ENCODE measurements at places on chromosomes 4 and X. TPM values are rescaled to one million over a fixed set of nuclear protein-coding genes. Genes with fewer than 3 reads are reported as not detected.

GAGE1 gene
- total RNA-seq = not detected

TEX11 gene
- not detected for total RNA-seq

SPATA4 gene
- total RNA-seq = 0.28 TPM

ENPEP gene
- total RNA-seq = 0.28 TPM

APLN gene
- total RNA-seq = under 0.01 TPM

DNA sequence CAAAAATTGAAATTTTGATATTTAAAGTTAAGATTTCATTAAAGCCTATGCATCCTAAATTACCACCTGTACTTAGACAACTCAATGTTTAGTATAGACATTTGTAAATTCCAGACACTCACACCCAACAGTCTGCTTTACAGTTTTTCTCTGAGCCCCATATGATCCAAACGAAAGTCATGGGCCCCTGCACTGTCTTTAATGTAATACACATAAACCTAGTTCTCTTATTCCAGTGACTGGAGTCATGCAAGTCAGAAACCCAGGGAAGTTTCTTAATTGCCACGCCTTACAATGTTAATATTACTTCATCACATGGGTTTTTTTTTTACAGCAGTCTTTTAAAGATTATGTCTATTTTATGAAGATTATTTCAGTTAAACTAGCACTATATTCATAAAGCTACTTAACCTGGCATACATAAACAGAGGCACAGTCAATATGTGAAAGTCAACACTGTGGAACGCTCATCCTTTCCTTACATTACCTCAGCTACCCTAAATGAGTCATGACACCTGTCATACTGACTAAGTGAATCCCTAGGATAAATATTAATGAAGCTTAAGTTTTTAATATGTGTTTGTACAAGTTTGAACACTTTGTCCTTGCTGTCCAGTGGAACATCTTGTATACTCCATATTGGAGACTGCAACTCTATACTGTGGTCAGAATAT, 67.7 kb upstream of the H2AZ1 start:
- no peaks in the 10 kb centered on the region for H3K36me3 ChIP-seq
- H3K4me1 ChIP-seq = peaks cover 9% of the 10 kb centered on the region
- no peak overlapping the region for H3K4me3 ChIP-seq
- no peaks in the 10 kb centered on the region for H3K27me3 ChIP-seq
- peak; percentile 21 for DNase-seq

- no peaks in the 10 kb centered on the region for H3K27me3 ChIP-seq
- no peak overlapping the region for H3K27ac ChIP-seq
- no peak for DNase-seq
Measured at GRCh38 chr4:87114245-87115062, 106.0 kb downstream of the KLHL8 start.

- no peaks in the 10 kb centered on the region for H3K27me3 ChIP-seq
- H3K4me1 ChIP-seq = no peaks in the 10 kb centered on the region
- no peak overlapping the region for H3K27ac ChIP-seq
- no peak overlapping the region for H3K4me3 ChIP-seq
Measured at GRCh38 chrX:109681475-109682081, 51.5 kb downstream of the ACSL4 start.

- no peaks in the 10 kb centered on the region for H3K36me3 ChIP-seq
- no peak overlapping the region for H3K27ac ChIP-seq
- H3K27me3 ChIP-seq = peaks cover 2% of the 10 kb centered on the region
- H3K4me1 ChIP-seq = no peaks in the 10 kb centered on the region
Measured at GRCh38 chr4:89253311-89253710, 54.3 kb downstream of the GPRIN3 start.

DNA sequence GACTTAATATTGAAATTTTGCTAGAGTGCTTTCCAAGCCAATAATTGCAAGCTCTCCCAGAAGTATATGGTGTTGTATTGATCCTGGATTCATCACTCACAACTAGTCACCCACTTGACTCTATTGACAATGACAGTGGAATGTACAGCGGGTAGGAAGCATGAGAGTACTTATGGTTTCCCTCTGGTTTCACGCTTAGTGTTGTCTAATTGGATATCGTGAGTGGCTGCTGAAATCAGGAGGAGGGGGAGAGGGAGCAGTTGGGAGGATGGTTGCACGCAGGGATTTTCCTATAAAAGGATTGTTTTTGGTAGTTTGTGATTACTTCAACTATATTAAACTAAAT, 1819.5 kb upstream of the TENM3 start:
- H3K4me3 ChIP-seq = no peak overlapping the region
- H3K27ac ChIP-seq = no peak overlapping the region
- no peaks in the 10 kb centered on the region for H3K36me3 ChIP-seq
- DNase-seq = no peak
- H3K4me1 ChIP-seq = no peaks in the 10 kb centered on the region

GRCh38 chr4:37138789-37139188, 105.8 kb upstream of the NWD2 start:
- no peak overlapping the region for H3K4me3 ChIP-seq
- no peaks in the 10 kb centered on the region for H3K27me3 ChIP-seq
- no peak for DNase-seq
- H3K27ac ChIP-seq = no peak overlapping the region

- H3K27me3 ChIP-seq = no peaks in the 10 kb centered on the region
- no peaks in the 10 kb centered on the region for H3K4me1 ChIP-seq
- H3K27ac ChIP-seq = no peak overlapping the region
Measured at GRCh38 chrX:425056-425455, 38.3 kb upstream of the PPP2R3B start.

- H3K27me3 ChIP-seq = peaks cover 6% of the 10 kb centered on the region
- H3K4me3 ChIP-seq = no peak overlapping the region
- no peaks in the 10 kb centered on the region for H3K4me1 ChIP-seq
- no peak overlapping the region for H3K27ac ChIP-seq
- DNase-seq = no peak
Measured at GRCh38 chr4:48047421-48047844, 30.9 kb downstream of the NIPAL1 start.

DNA sequence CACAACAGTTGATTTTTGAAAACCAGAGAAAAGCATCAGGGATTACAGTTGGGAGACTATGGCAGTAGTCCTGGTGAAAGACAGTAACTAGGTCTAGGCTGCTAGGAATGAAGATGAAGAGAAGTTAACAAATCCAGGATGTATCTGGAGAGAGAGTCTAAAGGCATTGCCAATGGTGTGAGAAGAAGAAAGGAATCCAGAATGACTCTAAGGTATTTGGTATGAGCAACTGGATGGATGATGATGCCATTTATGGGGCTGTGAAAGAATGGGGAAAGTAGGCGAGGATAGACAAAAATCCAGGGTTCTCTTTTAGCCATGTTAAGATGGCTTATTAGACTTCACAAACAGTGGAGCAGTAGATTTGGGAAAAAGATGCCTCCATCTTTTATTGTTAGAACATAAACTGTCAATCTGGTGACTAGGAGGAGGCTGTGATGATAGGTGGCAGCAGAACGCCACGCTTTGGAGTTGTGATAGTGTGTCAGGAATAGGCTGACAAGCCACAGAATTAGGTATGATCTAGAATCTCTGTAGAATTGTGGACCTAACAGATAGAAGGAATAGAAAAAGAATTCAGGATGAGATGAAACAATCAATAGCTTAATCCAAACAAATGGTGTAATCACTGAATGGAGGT, 27.3 kb upstream of the JADE1 start:
- peak; percentile 37 for DNase-seq
- H3K4me1 ChIP-seq = peaks cover 3% of the 10 kb centered on the region
- no peak overlapping the region for H3K4me3 ChIP-seq
- no peaks in the 10 kb centered on the region for H3K27me3 ChIP-seq
- H3K27ac ChIP-seq = no peak overlapping the region

- peak; percentile 55 for DNase-seq
- peaks cover 22% of the 10 kb centered on the region for H3K4me1 ChIP-seq
- H3K27me3 ChIP-seq = no peaks in the 10 kb centered on the region
- 0 out of 2 replicates have a peak overlapping the region, but pooled peaks have one; percentile 2 for H3K27ac ChIP-seq
- H3K4me3 ChIP-seq = no peak overlapping the region
- no peaks in the 10 kb centered on the region for H3K36me3 ChIP-seq
Measured at GRCh38 chr4:78565971-78566372, 14.4 kb downstream of the ANXA3 start.

DNA sequence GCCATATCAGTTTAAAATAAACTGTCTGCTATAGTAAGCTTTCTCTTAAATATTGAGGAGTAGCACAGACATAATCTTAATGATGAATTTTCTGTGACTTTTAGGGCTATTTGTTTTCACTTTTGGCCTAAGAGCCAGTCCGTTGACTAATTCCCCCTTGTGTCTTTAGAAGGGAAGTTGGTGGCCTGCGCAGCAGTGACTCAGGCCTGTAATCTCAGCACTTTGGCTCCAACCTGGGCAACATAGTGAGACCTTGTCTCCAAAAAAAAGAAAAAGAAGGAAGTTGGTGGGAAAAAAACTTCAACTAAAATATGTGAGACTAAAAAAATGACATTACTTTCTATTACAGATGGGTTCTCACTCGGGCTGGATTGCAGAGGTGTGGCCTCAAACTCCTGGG, 3.4 kb downstream of the NCAPG start:
- H3K4me3 ChIP-seq = no peak overlapping the region
- H3K27ac ChIP-seq = peak overlapping the region; percentile 18
- DNase-seq = peak; percentile 59
- H3K4me1 ChIP-seq = no peaks in the 10 kb centered on the region
- H3K27me3 ChIP-seq = no peaks in the 10 kb centered on the region

- H3K4me3 ChIP-seq = no peak overlapping the region
- no peaks in the 10 kb centered on the region for H3K36me3 ChIP-seq
- no peaks in the 10 kb centered on the region for H3K4me1 ChIP-seq
- no peak for DNase-seq
- H3K27ac ChIP-seq = no peak overlapping the region
Measured at GRCh38 chr4:54139332-54139731, 39.4 kb downstream of the GSX2 start.

DNA sequence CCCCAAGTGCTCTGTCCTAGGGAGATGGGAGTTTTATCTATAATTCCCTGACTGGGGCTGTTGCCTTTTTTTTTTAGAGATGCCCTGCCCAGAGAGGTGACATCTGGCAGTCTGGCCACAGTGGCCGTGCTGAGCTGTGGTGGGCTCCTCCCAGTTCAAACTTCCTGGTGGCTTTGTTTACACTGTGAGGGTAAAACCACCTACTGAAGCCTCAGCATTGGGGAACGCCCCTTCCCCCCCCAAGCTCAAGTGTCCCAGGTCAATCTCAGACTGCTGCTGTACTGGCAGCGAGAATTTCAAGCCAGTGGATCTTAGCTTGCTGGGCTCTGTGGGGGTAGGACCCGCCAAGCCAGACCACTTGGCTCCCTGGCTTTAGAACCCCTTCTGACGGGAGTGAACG, 38.3 kb upstream of the CBLL2 start:
- no peaks in the 10 kb centered on the region for H3K4me1 ChIP-seq
- DNase-seq = no peak
- no peak overlapping the region for H3K4me3 ChIP-seq
- no peaks in the 10 kb centered on the region for H3K27me3 ChIP-seq
- no peaks in the 10 kb centered on the region for H3K36me3 ChIP-seq
- no peak overlapping the region for H3K27ac ChIP-seq

GRCh38 chrX:44470816-44471215, 71.8 kb downstream of the FUNDC1 start:
- H3K27ac ChIP-seq = no peak overlapping the region
- no peaks in the 10 kb centered on the region for H3K4me1 ChIP-seq
- no peaks in the 10 kb centered on the region for H3K36me3 ChIP-seq

- H3K27me3 ChIP-seq = no peaks in the 10 kb centered on the region
- no peak for DNase-seq
- H3K27ac ChIP-seq = no peak overlapping the region
- no peak overlapping the region for H3K4me3 ChIP-seq
Measured at GRCh38 chr4:105305019-105305836, 158.6 kb downstream of the TET2 start.

DNA sequence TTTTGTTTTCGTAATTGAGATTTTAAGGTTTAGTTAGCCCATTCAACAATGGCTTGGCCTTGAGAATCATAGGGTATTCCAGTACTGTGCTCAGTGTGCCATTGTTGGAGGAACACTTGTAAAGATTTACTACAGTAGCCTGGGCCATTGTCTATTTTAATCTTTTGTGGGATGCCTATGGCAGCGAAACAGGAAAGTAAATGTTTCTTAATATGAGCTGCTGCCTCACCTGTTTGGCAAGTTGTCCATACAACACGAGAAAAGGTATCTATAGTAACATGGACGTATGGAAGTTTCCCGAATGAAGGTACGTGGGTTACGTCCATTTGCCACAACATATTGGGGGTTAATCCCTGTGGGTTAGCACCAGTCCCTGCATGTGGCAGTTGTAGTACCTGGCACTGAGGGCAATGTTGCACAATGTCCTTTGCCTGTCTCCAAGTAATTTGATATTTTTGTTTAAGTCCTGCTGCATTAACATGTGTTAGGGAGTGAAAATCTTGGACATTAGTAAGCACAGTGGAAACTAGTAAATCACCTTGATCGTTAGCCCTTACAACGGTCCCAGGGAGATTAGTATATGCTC, 38.6 kb upstream of the AADAT start:
- no peaks in the 10 kb centered on the region for H3K36me3 ChIP-seq
- no peak for DNase-seq
- no peaks in the 10 kb centered on the region for H3K27me3 ChIP-seq
- H3K27ac ChIP-seq = no peak overlapping the region
- H3K4me3 ChIP-seq = no peak overlapping the region

DNA sequence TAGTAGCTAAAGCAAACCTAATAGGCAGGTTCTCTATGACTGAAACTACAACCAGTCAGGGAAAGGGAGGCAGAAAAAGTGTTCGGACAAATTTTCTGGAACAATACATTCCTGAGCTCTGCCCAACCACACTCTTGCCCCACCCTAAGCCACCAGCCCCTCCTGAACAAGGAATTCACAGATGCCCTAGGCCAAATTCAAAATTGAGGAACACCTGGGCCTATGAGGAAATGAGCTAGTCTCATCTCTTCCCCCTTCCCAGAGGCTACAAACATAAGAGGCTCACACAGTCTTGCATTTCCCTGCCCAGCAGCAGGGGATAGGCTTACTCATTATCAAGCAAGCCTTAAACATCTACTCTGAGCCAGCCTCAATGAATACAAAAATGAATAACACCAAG, 284.7 kb downstream of the ZNF674 start:
- peaks cover 2% of the 10 kb centered on the region for H3K27me3 ChIP-seq
- no peak for DNase-seq
- H3K27ac ChIP-seq = no peak overlapping the region
- H3K36me3 ChIP-seq = no peaks in the 10 kb centered on the region

DNA sequence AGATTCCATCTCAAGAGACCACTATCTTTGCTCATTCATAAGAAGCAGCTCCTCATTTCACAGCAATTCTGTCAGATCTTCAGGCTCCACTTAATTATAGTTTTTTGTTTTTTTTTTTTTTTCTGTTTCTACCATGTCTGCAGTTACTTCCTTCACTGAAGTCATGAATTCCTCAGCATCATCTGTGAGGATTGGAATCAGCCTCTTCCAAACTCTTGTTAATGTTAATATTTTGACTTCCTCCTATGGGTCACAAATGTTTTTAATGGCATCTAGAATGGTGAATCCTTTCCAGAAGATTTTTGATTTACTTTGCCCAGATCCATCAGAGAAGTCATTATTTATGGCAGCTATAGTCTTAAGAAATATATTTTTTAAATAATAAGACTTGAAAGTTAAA, 53.1 kb downstream of the BMP2K start:
- H3K36me3 ChIP-seq = peaks cover 16% of the 10 kb centered on the region
- H3K27ac ChIP-seq = no peak overlapping the region
- DNase-seq = peak; percentile 67
- H3K4me3 ChIP-seq = no peak overlapping the region
